ENCODE measurements at places on chromosomes 12 and 14.

GRCh38 chr14:58805057-58805456, 167.3 kb downstream of the DACT1 start:
- DNase-seq: no peak

DNA sequence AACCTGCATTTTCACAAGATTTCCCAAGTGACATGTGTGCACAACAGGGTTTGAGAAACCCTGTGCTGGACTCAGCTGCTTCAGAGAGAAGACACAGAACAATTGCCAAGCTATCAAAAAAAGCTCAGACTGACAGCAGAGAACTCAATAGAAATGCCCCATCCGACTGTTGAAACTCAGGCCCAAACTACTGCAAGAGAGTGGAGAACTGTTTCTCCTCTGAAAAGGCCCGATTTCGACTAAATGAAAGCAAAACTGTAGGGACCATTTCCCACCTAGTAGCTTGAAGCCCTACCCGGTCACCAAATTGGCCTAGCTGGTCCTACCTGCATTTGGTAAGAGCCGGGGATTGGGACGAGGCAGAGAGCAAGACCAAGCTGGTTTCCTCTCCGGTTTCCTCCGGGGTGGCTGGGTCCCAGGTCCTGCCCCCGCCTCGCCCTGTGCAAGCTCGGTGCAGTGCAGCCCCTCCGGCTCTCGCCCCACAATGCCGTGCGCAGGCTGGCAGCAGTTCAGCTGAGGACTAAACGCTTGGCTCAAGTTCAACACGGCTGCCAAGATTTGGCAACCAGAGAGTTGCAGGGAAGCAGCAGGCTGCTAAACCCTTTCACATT, 1180.6 kb downstream of the VRK1 start:
- peak; percentile 66 for DNase-seq

DNA sequence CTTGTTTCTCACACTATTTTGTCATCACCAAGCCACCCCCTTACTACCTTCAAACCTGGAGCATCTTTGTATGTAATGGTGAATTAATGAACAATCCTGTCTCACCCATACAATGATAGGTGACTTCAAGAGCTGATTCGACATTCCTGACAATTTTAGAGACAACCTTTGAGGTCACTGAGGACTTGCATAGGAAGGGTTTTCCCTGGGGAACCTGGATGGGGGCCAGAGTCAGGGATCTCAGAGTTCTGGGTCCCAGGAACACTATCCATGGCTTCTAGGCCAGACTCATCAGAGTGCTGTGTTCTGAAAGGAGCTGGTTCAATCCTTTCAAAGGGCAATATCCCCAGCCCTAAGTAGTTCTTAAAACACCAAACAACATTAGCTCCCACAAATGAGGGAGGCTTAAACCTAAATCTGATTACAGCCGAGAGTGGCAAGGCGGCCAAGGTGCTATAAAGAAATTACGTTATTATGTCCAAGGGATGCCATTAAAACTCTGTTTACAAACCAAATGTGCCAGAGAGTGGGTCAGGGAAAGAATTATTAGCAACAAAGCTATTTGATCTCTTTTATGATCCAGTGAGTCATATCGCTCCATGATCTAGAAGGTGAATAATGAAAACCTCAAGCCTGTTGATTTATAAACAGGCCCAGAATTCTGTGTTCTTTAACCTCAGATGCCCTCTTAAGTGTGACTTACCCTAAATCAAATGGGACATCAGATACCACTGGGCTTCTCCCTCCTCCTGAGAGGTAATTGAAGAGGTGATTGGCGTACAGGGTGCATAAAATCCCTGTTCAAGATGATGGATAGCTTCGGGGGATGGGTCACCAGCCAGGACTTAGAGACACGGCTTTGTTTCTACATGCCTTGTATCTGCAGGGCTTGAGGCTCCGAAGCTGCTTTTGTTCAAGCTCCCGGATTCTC, 230.2 kb upstream of the TBX3 start:
- no peak for DNase-seq

- no peak for DNase-seq
These were observed 6.0 kb downstream of the HOXC4 start for GRCh38 chr12:54059668-54060067.

- no peak for DNase-seq
These were observed 505 bp upstream of the HEBP1 start for GRCh38 chr12:13000616-13000924.

DNA sequence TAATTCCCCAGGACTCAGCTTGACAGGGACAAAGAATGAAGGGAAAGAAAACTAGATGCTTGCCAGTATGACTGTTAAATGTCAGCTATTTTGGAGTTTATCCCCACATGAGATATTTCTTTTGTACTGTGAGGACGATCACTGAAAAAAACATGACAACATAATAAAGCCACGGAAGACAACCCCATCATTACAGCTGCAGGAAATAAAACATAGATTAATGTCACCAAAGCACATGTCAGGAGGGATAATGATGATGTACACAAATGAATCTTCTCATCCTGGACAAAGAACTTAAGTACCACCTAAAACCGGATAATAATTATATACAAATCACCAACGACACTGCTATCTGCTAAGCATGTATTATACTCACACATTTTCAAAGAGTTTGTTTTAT, 84.6 kb upstream of the GRIP1 start:
- no peak for DNase-seq

- DNase-seq: no peak
These were observed 12.0 kb upstream of the RIOX1 start for GRCh38 chr14:73478684-73479083.

- no peak for DNase-seq
These were observed 25.9 kb upstream of the BLTP3B start for GRCh38 chr12:100168562-100168961.

DNA sequence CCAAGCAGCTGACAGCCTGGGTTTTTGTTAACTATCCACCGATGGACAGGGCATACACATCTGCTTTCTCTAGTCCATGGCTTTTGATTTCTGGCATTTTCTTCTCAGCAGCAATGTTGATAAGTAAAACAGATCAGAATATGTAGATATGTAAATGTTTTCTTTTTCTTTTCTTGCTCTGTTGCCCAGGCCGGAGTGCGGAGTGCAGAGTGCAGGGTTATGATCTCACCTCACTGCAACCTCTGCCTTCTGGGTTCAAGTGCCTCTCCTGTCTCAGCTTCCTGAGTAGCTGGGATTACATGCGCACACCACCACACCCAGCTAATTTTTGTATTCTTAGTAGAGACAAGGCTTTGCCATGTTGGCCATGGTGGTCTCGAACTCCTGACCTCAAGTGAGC, 27.9 kb downstream of the CLEC9A start:
- no peak for DNase-seq

DNA sequence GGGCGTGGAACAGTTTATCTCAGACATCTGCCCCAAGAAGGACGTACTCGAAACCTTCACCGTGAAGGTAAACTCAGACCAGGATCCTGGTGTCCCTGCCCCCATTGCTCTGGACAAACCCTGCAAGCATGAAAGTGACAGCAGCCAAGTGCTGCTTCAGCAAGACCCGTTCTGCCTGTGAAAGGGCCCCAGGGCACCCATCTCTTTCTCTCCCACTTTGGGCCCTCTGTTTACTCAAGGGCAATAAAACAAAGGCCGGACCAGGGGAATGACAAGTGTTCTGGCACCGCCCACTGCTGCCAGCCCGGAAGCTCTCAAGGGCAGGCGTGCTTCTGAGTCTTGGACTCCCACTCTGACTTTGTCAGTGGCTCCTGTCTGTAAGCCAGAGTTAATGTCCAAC, 35.3 kb downstream of the CD9 start:
- no peak for DNase-seq

- DNase-seq: no peak
These were observed 7.6 kb downstream of the VPS37B start for GRCh38 chr12:122888232-122888752.

- DNase-seq: no peak
These were observed 138.9 kb upstream of the CCND2 start for GRCh38 chr12:4134448-4135263.

DNA sequence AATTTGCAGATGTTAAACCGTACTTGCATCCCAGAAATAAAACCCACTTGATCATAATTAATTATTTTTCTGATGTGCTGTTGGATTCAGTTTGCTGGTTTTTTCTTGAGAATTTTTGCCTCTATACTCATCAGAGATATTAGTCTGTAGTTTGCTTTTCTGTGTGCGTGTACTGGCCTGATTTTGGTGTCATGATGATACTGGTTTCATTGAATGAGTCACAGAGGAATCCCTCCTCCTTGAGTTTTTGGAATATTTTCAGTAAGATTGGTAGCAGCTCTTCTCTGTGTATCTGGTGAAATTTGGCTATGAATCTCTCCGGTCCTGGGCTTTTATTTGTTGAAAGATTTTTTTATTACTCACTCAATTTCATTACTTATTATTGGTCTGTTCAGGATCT, 100.4 kb upstream of the PMCH start:
- no peak for DNase-seq

DNA sequence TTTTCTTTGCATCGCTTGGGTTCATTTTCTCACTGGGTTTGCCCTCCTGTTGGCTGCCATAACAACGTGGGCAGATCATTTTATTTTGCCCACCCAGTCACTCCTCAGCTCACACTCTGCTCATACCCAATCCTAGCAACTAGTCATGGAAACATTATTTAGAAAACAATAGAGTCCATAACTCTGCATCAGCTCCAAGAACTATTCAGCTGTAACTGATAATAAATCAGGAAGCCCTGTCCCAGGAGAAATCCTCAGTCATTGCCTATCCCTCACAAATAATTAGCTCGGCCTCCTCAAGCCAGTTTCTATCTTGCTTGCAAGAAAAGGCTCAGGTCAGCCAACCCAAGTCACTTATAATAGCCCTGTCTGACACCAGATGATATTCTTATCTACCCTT, 43.2 kb downstream of the RTN1 start:
- no peak for DNase-seq

- DNase-seq: no peak
These were observed 286.3 kb downstream of the RPAP3 start for GRCh38 chr12:47419497-47419896.

GRCh38 chr12:132305991-132306884, 23.2 kb downstream of the GALNT9 start:
- no peak for DNase-seq

DNA sequence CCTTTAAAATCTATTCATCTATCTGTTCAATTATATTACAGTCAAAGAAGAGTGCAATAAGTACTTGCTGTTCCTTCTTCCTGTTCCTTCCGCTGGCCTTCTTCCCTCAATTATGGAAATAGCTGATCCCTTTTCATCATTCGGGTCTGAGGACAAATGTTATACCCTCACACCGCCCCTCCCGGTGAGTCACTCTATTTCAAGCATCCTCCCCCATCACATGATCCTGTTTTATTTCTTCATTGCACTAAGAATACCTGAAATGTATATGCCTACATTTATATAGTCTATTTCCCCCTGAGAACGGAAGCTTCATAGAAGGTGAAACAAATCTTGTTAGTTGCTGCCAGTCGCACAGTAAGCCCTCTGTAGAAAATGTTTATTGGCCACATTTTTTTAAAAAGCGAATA, 2.5 kb downstream of the SLC38A1 start:
- peak; percentile 24 for DNase-seq

DNA sequence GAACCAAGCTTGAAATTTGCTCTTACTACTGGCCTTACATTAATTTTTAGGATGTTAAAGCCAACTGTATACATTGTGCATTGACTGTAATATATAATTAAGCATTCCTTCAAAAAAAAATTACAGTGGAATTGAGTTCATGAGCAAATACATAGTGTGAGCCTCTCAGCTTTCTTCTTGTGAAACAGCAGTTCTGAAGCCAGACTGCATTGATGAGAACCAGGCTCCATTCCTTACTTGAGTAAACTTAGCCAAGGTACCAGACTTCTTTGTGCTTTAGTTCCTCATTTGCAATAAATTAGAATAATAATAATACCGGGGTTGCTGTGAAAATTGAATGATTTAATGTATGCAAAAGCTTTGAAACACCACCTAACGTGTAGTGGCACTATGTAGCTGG, 169.5 kb downstream of the ANO4 start:
- no peak for DNase-seq

DNA sequence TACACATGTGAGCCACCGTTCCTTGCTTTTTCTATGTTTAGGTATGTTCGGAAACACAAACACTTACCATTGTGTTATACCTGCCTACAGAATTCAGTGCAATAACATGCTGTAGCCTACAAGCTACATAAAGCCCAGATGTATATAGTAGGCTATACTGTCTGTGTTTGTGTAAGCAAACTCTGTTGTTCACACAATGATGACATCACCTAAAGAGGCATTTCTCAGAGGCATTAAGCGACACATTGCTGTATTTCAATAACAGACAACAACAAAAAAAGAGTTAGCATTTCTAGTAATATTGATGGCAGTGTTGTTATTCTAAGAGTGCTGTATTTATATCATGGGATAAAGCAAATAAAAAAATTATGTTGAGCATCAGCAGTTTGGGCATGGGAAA, 70.2 kb downstream of the MED13L start:
- no peak for DNase-seq
